CD14-positive monocyte (primary cell): ENCODE measurements at places on chromosomes 5 and 9. TPM values are rescaled to one million over a fixed set of nuclear protein-coding genes. Genes with fewer than 3 reads are reported as not detected.
A peak's percentile ranks its signal among the peaks of the same experiment; 100 is the strongest.

The SLC34A1 gene
- polyA plus RNA-seq: not detected in 2 replicates

DNA sequence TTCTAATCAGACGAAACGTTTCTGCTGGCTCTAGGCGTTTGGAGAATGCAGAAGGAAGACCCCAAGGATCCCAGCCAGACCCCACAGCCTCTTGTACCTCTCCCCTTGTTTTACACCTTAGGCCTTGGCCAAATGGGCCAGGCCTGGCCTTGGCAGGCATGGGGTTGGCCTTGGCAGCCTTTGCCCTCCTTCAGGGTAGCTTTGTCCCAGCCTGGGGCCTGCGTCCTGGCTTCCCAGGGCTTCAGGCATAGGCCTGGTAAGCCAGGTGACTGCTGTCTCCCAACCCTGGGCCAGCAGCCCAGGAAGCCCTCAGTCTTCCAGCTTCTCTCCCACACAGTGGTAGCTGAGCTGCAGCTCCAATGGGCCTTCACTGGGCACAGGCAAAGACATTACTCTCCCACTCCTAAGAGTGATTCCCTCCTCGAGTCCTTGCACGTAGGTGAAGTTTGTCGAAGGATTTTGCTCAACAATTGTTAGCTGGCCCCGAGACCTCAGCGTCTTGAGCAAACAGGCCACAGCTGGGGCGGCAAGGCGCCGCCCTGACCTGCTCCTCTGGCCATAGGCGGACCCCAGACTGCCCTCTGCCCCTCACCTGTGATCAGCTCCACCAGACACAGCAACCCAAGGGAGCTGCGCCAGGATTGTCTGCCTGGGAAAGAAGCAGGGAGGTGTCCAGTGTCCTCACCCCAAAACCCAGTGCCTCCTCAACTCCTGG, 1.1 kb upstream of the PITX1 start:
- H3K27ac ChIP-seq: no peak overlapping the region
- H3K4me1 ChIP-seq: peaks cover 28% of the 10 kb centered on the region
- H3K27me3 ChIP-seq: peaks cover 87% of the 10 kb centered on the region
- H3K4me3 ChIP-seq: no peak overlapping the region
- H3K36me3 ChIP-seq: no peaks in the 10 kb centered on the region

- no peaks in the 10 kb centered on the region for H3K27me3 ChIP-seq
- DNase-seq: no peak
- peaks cover 83% of the 10 kb centered on the region for H3K36me3 ChIP-seq
Observed at GRCh38 chr5:146243247-146243646, 39.8 kb downstream of the RBM27 start.

- H3K36me3 ChIP-seq: no peaks in the 10 kb centered on the region
- no peak for DNase-seq
- no peaks in the 10 kb centered on the region for H3K4me1 ChIP-seq
- H3K4me3 ChIP-seq: no peak overlapping the region
- H3K27me3 ChIP-seq: no peaks in the 10 kb centered on the region
Observed at GRCh38 chr5:120510098-120510637, 46.1 kb downstream of the PRR16 start.

- H3K4me1 ChIP-seq: peaks cover 53% of the 10 kb centered on the region
- peak overlapping the region; percentile 76 for H3K4me3 ChIP-seq
- H3K27me3 ChIP-seq: no peaks in the 10 kb centered on the region
- H3K27ac ChIP-seq: peak overlapping the region; percentile 95
- peaks cover 1% of the 10 kb centered on the region for H3K36me3 ChIP-seq
Observed at GRCh38 chr5:74640954-74641734, 616 bp upstream of the ENC1 start.

The TRIP13 gene
- not detected for polyA plus RNA-seq

GRCh38 chr9:137366891-137367381, 56.0 kb downstream of the EXD3 start:
- no peak overlapping the region for H3K27ac ChIP-seq
- H3K36me3 ChIP-seq: no peaks in the 10 kb centered on the region
- no peak for DNase-seq
- no peak overlapping the region for H3K4me3 ChIP-seq

- H3K27ac ChIP-seq: no peak overlapping the region
- H3K27me3 ChIP-seq: no peaks in the 10 kb centered on the region
- no peak for DNase-seq
- H3K36me3 ChIP-seq: no peaks in the 10 kb centered on the region
Observed at GRCh38 chr5:161190086-161190485, 338.1 kb upstream of the ATP10B start.

DNA sequence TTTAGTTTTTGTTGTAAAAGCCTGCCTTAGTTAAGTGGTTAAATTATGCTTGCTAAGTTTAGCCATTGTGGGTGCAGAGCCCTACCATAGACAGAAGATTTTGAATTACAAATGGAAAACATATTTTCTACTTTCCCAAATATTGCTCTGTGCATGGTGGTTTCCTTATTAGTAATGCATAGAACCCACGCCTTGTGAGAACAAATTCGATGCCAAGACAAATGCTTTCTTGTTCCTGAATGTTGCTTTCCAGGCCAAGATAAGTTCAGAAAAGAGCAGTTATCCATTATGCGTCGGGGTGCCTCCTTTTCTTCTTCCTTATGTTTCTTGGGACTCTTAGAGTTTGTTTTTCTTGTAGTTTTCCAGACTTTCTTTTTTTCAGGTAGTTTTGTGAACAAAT, 31.0 kb upstream of the GARNL3 start:
- no peaks in the 10 kb centered on the region for H3K4me1 ChIP-seq
- H3K27me3 ChIP-seq: no peaks in the 10 kb centered on the region
- DNase-seq: no peak
- H3K36me3 ChIP-seq: no peaks in the 10 kb centered on the region

DNA sequence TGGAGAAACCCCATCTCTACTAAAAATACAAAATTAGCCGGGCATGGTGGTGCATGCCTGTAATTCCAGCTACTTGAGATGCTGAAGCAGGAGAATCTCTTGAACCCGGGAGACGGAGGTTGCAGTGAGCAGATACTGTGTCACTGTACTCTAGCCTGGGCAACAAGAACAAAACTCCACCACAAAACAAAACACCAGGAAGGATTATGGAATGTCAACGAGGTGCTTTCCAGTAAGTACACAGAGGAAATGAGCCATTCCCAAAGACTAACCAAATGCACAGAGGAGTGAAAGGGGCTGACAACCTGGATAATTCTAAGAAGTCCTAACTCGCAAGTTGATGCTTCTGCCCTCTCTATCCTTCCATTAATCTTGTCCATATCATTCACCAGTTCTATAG, 126.1 kb upstream of the RETREG1 start:
- DNase-seq: no peak
- H3K4me3 ChIP-seq: no peak overlapping the region
- no peaks in the 10 kb centered on the region for H3K36me3 ChIP-seq
- no peak overlapping the region for H3K27ac ChIP-seq

DNA sequence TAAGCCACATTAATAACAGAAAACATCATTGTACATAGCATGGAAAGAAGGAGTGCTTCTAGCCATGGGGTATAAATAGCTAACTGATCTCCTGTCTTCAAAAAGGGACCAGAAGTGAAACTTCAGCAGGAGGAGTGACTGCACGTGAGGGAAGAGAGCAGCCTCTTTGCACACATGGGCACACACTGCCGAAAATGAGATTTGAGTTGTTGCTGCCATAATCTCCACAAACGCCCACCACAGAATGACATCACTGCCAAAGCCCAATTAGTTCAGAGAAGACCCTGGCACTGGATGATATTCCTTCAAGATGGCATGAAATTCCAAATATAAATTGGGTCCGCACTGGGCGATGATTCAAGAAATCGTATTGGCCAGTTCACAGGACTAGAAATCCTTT, 238.9 kb upstream of the NR4A3 start:
- no peak overlapping the region for H3K27ac ChIP-seq
- no peaks in the 10 kb centered on the region for H3K36me3 ChIP-seq
- DNase-seq: no peak
- H3K27me3 ChIP-seq: no peaks in the 10 kb centered on the region
- H3K4me1 ChIP-seq: peaks cover 32% of the 10 kb centered on the region
- no peak overlapping the region for H3K4me3 ChIP-seq

The KIF4B gene
- not detected for polyA plus RNA-seq

- H3K27me3 ChIP-seq: no peaks in the 10 kb centered on the region
- no peaks in the 10 kb centered on the region for H3K36me3 ChIP-seq
- no peaks in the 10 kb centered on the region for H3K4me1 ChIP-seq
Observed at GRCh38 chr9:118529210-118529609, 825.0 kb downstream of the TLR4 start.

- H3K4me3 ChIP-seq: no peak overlapping the region
- no peak for DNase-seq
- H3K27ac ChIP-seq: no peak overlapping the region
Observed at GRCh38 chr5:204966-205670, 12.8 kb downstream of the CCDC127 start.

DNA sequence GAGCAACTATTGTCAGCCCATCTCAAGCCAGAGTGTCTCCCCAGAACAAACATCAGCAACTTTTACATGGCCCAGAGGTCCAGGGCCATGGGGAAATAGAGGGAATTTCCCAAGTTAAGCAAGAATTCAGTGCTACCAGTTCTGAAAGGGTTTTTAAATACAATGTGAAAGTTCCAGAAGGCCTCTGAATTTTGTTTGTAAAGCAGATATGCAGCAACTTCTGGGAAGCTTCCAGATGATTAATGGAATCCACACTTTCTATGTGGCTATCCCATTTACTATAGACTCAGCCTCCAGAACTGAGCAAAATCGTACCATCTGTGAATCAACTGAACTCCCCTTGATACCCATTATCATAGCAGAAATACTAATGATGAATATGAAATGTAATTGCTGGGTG, 93.8 kb downstream of the FEM1C start:
- peak overlapping the region; percentile 68 for H3K27ac ChIP-seq
- peak; percentile 81 for DNase-seq
- no peaks in the 10 kb centered on the region for H3K27me3 ChIP-seq
- H3K4me3 ChIP-seq: no peak overlapping the region
- no peaks in the 10 kb centered on the region for H3K36me3 ChIP-seq
- peaks cover 31% of the 10 kb centered on the region for H3K4me1 ChIP-seq

DNA sequence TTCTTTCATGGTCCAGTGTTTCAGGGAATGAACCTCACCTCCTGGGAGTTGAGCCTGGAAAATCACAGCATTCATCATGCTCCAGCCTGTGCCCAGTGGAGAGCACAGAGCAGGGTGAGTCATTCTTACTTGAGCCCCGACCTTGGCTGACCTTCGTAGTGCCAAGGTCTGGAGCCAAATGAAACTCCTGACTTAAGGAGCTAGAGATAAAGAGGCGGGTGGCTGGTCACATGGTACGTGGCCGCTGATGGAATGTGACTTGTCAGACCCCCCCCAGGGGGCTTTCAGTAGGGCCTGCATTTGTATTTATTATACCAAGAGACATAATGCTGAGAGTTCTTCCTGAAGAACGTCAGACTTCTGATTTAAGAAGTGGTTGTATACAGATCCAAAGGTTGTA, 15.0 kb upstream of the PIP5K1B start:
- H3K27ac ChIP-seq: no peak overlapping the region
- no peaks in the 10 kb centered on the region for H3K27me3 ChIP-seq
- no peak for DNase-seq
- H3K36me3 ChIP-seq: no peaks in the 10 kb centered on the region

DNA sequence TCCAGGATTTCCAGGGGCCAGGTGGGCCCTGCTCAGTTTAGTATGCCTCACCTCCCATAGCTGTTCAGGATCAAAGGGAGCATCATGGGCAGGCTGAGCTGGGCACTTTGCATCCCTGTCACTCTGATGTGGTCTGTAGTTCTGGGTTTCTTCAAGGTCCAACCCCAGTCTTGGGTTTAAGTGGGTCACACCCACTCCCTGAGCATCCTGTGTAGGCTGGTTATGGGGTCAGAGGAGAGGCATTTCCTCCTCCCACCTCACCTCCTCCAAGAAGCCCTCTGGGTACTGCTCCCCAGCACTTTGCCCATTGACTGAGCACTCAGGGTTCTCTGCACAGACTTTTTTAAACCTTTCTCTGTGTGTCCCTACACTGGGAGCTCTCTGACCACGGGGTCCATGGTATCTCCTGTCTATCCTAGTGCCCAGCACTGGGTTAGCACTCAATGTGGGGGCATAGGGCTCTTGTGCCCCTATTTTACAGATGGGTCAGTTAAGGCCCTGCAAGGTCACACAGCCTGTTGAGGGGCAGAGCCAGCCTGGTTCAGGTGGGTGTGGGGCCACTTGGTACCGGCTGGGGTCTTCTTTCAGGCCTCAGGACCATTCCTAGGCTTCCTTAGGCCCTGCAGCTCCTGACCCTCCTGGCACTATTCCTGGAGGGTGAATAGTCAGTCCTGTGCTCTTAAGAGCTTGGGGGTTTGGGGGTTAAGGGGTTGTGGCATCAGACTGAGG, 19.0 kb downstream of the CXXC5 start:
- no peak for DNase-seq
- no peaks in the 10 kb centered on the region for H3K36me3 ChIP-seq
- H3K27me3 ChIP-seq: no peaks in the 10 kb centered on the region
- no peak overlapping the region for H3K4me3 ChIP-seq

DNA sequence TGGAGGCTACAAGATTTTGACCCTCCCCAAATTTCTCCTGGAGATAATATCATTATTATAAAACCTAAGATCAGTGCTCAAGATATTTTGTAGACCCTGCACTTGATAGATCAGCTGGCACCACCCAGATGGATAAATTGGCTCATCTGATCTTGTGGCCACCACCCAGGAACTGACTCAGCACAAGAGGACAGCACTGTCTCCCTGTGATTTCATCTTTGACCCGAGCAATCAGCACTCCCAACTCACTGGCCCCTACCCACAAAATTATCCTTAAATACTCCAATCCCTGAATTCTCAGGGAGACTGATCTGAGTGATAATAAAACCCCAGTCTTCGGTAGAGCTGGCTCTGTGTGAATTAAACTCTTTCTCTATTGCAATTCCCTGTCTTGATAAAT, 34.5 kb upstream of the TENT2 start:
- H3K27me3 ChIP-seq: no peaks in the 10 kb centered on the region
- H3K27ac ChIP-seq: no peak overlapping the region
- H3K4me3 ChIP-seq: no peak overlapping the region
- DNase-seq: no peak
- H3K36me3 ChIP-seq: no peaks in the 10 kb centered on the region

- H3K36me3 ChIP-seq: no peaks in the 10 kb centered on the region
- H3K4me3 ChIP-seq: no peak overlapping the region
- H3K4me1 ChIP-seq: peaks cover 27% of the 10 kb centered on the region
- no peaks in the 10 kb centered on the region for H3K27me3 ChIP-seq
Observed at GRCh38 chr9:71680189-71680980, 87.9 kb downstream of the CEMIP2 start.

- H3K36me3 ChIP-seq: peaks cover 11% of the 10 kb centered on the region
- DNase-seq: no peak
- H3K27ac ChIP-seq: no peak overlapping the region
- H3K4me1 ChIP-seq: peaks cover 22% of the 10 kb centered on the region
- H3K27me3 ChIP-seq: no peaks in the 10 kb centered on the region
- H3K4me3 ChIP-seq: no peak overlapping the region
Observed at GRCh38 chr5:80191991-80192398, 63.9 kb downstream of the SERINC5 start.

DNA sequence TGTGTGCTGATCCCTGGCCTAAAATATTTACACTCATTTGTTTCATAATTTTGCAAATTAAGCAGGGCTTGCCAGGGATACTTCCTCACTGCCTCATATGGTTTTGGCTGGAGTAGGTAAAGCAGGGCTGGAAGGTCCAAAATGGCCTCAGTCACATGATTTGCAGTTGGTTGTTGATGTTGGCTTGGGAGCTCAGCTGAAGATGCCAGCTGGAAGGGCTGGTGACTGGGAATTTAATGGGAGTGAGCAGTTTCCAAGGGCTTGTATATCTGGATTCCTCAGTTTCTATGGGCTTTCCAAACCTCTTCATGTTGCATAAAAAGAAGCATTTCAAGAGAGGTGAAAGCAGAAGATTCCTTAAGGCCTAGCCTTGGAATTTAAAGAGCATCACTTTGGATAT, 729.3 kb downstream of the CDH18 start:
- no peaks in the 10 kb centered on the region for H3K4me1 ChIP-seq
- no peaks in the 10 kb centered on the region for H3K36me3 ChIP-seq
- H3K27me3 ChIP-seq: no peaks in the 10 kb centered on the region
- H3K4me3 ChIP-seq: no peak overlapping the region

The ADAMTS2 gene
- 1.1 and 2.3 TPM in 2 replicates for polyA plus RNA-seq

- H3K36me3 ChIP-seq: no peaks in the 10 kb centered on the region
- no peaks in the 10 kb centered on the region for H3K27me3 ChIP-seq
- DNase-seq: no peak
Observed at GRCh38 chr5:54438620-54439389, 16.7 kb upstream of the HSPB3 start.

The PROB1 gene
- 0.05 and 0.10 TPM in 2 replicates for polyA plus RNA-seq
